Thoracic aorta (tissue), 2 donors: ENCODE measurements at places on chromosomes 13 and 19. TPM values are rescaled to one million over a fixed set of nuclear protein-coding genes. Genes with fewer than 3 reads are reported as not detected.

Gene CYP4F8
- not detected for total RNA-seq

Gene KIR2DL4
- not detected for total RNA-seq

Gene PRSS57
- total RNA-seq: not detected

Gene OR7D2
- total RNA-seq: not detected

Gene ZNF560
- total RNA-seq: not detected

Gene PTGIR
- total RNA-seq: 106 TPM

Gene PSG2
- not detected for total RNA-seq

Gene LRP3
- total RNA-seq: 32.2 TPM

Gene ALG11
- total RNA-seq: 20.7 TPM

Gene PCDH9
- total RNA-seq: 12.3 TPM

Gene GAPDHS
- total RNA-seq: not detected

GRCh38 chr19:34096020-34096915 is 76.0 kb upstream of the LSM14A start:
- DNase-seq: no peak

DNA sequence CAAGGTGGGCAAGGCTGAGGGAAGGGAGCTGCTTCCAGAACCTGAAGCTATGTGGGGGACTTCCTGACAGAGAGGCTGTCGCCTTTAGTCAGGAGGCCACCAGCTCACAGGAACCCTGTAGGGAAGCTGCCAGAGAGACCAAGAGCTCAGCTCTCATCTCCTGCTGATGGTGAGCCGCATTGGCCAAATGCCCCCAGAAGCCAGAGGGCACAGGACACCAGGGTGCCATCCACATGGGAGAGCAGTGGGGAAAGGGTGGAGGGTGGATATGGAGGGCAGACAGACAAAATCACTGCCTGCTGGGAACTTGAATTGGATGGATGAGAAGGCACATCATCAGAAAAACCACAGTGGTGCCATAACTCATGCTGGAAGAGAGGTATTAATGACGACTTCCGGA is 36.0 kb downstream of the SERP2 start:
- no peak for DNase-seq

- no peak for DNase-seq
These were observed 103.9 kb downstream of the FAM216B start for GRCh38 chr13:42885325-42885724.

- DNase-seq: no peak
These were observed 18.3 kb downstream of the UBAC2 start for GRCh38 chr13:99218969-99219368.

DNA sequence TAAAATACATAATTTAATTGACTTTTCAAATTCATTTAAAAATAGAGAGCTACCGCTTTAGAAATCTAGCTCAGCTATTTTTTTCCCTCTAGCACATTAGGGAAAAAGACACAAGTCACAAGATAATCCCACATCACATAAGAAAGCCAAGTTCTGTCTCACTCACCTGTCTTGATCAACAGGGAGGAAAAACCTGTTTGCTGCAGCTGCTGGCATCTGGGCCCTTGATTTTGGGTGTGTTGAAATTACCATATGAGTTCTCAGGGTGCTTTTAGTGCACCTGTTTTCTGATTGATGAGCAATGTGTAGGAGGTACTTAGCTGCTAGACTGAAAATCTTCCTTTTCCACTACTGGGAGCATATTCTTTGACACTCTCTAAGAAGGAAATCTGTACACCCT is 53.8 kb downstream of the ZDHHC20 start:
- no peak for DNase-seq

DNA sequence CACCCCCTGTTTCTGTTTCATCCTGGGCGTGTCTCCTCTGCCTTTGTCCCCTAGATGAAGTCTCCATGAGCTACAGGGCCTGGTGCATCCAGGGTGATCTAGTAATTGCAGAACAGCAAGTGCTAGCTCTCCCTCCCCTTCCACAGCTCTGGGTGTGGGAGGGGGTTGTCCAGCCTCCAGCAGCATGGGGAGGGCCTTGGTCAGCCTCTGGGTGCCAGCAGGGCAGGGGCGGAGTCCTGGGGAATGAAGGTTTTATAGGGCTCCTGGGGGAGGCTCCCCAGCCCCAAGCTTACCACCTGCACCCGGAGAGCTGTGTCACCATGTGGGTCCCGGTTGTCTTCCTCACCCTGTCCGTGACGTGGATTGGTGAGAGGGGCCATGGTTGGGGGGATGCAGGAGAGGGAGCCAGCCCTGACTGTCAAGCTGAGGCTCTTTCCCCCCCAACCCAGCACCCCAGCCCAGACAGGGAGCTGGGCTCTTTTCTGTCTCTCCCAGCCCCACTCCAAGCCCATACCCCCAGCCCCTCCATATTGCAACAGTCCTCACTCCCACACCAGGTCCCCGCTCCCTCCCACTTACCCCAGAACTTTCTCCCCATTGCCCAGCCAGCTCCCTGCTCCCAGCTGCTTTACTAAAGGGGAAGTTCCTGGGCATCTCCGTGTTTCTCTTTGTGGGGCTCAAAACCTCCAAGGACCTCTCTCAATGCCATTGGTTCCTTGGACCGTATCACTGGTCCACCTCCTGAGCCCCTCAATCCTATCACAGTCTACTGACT is at the start of gene KLK3:
TSS of gene KLK3 (plus strand) at position 280 of the 775 bp plus-strand sequence. CDS start at position 321, 41 bp downstream.
- no peak for DNase-seq

GRCh38 chr19:29873024-29873800 is 61.4 kb downstream of the CCNE1 start:
- no peak for DNase-seq

- no peak for DNase-seq
These were observed 2.0 kb downstream of the PTH2 start for GRCh38 chr19:49421039-49421877.

GRCh38 chr13:23695196-23695595 is 125.0 kb downstream of the TNFRSF19 start:
- no peak for DNase-seq

GRCh38 chr13:79482281-79482970 is 1.5 kb downstream of the NDFIP2 start:
- DNase-seq: no peak

GRCh38 chr13:96112936-96113335 is 23.0 kb downstream of the HS6ST3 start:
- no peak for DNase-seq

DNA sequence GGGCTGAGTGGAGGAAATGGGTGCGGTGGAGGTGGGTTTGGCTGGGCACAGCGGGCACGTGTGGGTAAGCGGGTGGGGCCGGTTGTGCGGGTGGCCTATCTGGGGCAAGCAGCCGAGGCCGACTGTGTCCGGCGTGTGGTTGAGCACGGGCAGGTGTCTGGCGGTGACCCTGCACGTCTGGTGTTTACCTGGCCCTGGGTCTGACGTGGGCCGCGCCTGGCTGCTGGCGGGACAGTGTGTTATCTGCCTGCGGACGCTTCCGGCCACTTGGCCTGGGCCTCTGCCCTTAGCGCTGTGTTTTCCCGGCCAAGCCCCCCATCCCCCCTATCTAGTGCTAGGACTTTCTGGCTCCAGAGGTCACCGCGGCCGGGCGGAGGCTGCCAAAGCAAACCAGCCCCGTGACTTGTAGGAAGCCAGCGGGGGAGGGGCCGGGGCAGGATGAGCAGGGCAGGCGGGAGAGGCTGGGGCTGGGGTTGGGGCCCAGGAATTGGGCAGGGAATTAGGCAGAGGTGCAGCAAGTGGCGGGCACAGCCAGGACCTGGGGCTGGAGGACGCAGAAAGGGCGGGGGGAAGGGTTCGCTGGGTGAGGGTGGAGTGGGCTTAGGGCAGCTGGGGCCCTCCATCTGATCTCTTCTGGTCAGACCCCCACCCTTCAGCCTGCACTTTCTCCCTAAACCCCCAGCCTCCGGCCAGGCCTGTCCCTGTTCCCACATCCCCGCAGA is 534 bp upstream of the HPN start:
- peak; percentile 38 for DNase-seq

DNA sequence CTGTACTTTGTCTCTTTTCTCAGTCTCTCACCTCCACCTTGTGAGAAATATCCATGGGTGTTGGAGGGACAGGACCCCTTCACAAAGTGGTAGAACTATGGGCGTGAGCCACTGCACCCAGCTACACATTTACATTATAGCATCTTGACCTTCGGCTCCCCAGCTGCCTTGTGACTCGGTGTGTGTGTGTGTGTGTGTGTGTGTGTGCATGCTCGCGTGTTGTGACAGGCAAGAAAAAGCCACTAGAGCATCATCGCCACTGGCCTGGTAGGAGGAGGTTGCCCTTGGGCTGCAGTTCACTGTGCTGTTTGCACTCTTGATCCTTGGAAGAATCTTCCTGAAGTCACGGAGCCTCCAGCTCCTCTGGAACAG is 13.7 kb upstream of the ZNF888 start:
- DNase-seq: no peak

GRCh38 chr19:8259142-8259921 is 48.8 kb downstream of the CD320 start:
- no peak for DNase-seq

GRCh38 chr13:113741191-113741668 is 17.8 kb upstream of the TMEM255B start:
- DNase-seq: no peak

DNA sequence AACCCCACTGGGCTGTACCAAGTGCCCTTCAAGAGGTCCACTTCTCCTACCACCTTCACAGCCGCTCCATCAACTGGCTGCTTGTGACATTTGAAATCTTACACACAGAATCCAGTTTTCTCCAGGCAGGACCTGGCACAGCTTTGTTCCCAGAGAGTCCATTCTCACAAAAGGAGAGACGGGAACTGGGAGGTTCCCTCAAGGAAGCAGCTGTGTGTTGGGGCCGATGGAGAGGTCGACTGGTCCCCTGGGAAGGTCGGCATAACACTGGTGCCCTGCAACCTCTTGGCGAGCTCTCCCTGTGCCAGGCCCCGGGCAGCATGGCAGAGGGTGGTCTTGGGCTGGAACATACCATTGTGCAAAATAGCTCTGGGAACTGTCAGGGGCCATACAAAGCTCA is 21.5 kb downstream of the ELL start:
- no peak for DNase-seq

GRCh38 chr19:17289489-17289888 is 7.8 kb downstream of the ANKLE1 start:
- no peak for DNase-seq

- DNase-seq: no peak
These were observed 13.4 kb downstream of the PABPC3 start for GRCh38 chr13:25109341-25109740.

GRCh38 chr13:96089749-96090239 is at the start of gene HS6ST3:
HS6ST3 (plus strand) TSS chr13:96090107.
- DNase-seq: no peak

DNA sequence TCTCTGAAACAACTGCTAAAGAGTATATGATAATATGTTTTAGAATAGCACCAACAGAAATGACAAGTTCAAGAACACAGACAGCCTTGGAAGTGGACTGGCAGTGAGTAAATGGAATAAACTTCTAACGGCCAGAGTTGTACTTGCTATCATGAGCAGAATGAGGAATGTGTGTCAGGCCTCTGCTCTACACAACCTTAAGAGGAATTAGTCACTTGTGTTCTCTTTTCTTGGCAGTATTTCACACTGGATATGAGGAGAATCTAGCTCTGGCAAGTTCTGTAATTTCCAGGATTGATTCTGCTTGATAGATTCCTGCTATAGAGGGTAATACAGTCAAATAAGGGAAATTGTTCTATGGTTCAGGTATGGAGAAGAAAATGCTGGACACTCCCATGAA is 757.3 kb downstream of the EFNB2 start:
- DNase-seq: no peak

DNA sequence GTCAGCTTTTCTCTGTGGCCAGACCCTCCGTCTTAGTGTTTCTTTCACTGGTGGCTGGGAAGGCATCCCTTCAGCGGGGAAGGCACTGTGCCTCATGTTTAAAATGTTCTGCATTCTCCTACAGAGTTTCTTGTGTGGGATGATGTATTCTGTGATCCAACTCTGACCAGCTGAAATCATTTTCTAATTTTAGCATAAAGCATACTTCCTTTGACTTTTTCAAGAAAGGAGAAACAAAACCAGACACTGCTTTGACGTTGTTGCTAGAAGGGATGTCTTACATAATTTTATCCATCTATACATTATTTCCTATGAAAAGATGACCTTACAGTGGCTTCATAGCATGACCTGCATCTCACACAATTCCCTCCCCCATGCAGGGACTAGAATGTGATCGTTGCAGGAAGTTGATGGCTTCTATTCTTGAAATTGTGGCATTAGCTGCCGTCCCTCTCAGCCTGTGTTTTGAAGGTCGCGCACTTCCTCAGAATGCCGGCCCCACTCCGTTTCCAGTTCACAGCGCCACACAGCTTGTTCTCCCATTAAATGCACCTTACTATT is 38.6 kb upstream of the TEX29 start:
- DNase-seq: no peak

DNA sequence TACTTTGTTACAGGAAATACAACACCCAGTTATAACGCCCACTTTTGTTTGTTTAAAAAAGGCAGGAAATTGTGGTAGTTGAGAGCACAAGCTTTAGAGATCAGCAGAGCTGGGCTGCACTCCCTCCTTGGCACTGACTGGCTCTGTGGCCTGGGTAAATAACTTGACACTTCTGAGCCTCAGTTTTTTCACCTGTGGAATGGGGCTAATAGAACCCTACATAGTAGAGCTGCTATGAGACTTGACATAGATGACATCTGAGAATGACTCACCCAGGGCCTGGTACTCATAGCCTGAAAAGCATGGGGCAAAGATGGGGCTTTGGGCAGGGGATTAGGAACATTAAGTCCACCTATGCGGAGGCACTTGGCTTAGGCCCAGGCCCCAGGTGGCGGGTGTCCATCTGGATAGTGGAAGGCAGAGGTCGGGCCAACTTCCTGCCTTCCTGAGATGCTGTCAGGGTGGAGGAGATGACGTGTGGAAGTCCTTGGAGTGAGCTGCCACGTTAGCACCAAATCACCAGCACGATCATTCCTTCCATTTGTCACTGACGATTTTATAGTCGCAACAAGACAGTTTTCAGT is 159.1 kb downstream of the KATNAL1 start:
- no peak for DNase-seq

DNA sequence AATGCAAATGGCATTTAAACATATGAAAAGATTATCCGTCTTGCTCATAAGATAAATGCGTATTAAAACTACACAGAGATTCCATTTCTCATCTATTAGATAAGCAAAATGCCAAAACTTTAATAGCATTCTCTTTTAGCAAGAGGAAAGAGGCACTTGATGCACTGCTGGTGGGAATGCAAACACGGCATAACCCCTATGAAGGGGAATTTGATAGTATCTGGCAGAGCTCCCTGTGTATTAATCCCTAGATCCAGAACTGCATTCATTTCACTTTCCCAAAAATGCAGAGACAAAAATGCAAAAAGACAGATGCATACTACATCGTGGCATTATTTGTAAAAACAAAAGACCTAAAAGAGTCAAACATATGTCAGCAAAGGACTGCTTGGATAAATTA is 193.6 kb upstream of the STARD13 start:
- no peak for DNase-seq

DNA sequence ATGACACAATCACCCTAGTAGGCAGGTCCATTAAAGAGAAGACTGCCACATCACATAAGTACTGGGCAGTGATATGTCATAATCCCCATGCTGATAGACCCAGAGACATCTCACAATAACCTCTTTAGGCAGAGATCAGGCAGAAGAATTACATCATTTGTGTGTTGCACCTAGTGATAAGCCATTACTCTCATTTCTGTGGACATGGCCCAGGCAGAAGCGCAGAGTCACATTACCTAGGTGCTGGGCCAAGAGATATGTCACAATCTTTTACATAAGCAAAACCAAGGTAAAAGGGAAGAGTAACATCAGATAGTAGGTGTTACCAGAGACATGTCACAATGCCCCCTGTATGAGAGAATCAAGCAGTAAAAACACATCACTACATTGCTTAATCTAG is 71.9 kb downstream of the ZNF726 start:
- DNase-seq: no peak

GRCh38 chr13:65856431-65856830 is 1373.7 kb downstream of the PCDH9 start:
- DNase-seq: no peak
